Activated CD8-positive, alpha-beta memory T cell treated with anti-CD3 and anti-CD28 coated beads, Interleukin-2, amount 10 ng/mL, durations not matched to agents 7 days and 5 days (primary cell): ENCODE measurements at places on chromosomes 11 and 22. TPM values are rescaled to one million over a fixed set of nuclear protein-coding genes. Genes with fewer than 3 reads are reported as not detected.

PDE2A gene
- 0.75 TPM for total RNA-seq

TMEM121B gene
- total RNA-seq: not detected

OR52I2 gene
- total RNA-seq: not detected

NUCB2 gene
- total RNA-seq: 79.4 TPM

RAB39A gene
- total RNA-seq: not detected

C11orf87 gene
- not detected for total RNA-seq

SERHL2 gene
- total RNA-seq: 1.4 TPM

GRIA4 gene
- not detected for total RNA-seq

IFITM10 gene
- total RNA-seq: 0.96 TPM

PGA3 gene
- not detected for total RNA-seq

- H3K27ac ChIP-seq: no peak overlapping the region
- H3K4me3 ChIP-seq: no peak overlapping the region
- H3K36me3 ChIP-seq: no peaks in the 10 kb centered on the region
These were observed 122.2 kb upstream of the SYN3 start for GRCh38 chr22:33180356-33180755.

DNA sequence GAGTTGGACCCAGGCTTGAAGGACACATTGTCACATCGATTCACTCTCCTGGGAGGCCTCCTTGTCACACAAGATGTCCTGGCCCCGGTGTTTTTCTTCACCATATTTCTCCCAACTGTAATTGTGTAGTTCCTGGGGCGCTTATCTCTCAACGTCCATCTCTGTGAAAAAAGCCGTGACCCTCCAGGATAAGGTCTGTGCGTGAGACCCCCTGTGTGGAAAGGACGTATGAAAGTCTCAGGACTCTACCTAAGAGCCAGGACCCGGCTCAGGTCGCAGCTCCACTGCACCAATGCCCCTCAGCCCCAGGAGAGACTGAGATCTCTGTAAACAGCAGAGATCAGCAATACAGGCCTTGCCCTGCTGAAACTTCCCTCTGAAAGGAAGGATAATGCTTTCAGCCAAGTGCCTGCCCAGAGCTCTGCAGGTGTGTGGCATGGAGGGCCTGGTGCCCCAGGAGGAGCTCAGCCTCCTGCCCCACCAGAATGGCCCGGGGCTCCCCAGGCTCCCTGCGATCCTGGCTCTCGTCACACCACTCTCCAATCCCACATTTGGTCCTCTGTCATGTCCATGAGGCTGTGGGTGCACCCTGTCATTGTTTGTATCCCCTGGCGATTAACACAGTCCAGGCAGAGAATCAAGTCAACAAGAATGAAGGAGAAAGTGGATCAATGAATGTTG lies 119.2 kb upstream of the TMEM45B start:
- peaks cover 3% of the 10 kb centered on the region for H3K4me1 ChIP-seq
- no peak overlapping the region for H3K27ac ChIP-seq
- no peaks in the 10 kb centered on the region for H3K36me3 ChIP-seq
- peaks cover 6% of the 10 kb centered on the region for H3K27me3 ChIP-seq
- H3K4me3 ChIP-seq: no peak overlapping the region

DNA sequence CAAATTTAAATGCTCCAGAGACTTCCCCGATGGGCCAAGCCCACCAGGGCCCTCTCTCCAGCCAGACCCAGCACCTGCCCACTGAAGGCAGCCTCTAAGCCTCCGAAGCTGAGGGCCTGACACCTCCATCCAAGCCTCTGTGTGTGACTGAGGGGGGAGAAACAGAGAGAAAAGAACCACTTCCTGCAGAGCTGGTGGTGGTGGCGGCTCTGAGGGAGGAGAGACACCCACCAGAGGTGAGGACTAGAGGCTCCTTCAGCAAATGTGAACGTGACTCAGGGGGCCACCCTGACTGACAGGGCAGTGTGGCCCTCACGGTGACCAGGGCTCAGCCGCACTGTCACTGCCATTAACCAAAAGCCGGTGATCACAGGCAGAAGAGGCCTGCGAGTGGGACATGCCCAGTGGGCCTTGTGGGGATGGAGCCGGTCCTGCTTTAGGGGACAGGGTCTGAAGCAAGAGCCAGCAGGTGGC lies 31.0 kb upstream of the CD5 start:
- no peak overlapping the region for H3K4me3 ChIP-seq
- H3K4me1 ChIP-seq: peaks cover 67% of the 10 kb centered on the region

DNA sequence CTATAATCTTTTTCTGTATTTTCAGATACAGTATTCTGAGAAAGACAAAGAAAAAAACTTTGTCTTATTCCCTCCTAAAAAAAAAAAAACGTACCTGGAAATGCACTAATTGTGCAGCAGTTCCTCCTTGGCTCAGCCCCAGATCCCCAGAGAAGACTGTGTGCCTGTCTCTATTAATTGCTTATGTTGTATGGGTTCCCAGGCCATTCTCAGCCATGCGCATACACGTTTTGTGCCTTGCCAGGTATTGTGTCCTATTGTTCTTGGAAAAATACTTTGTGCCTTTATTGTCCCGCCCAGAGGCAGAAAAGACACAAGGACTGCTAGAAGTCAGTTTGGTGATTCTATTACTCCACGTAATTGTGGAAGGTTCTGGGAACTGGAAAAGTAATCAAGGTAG lies 91.2 kb downstream of the PIWIL4 start:
- no peak overlapping the region for H3K27ac ChIP-seq
- H3K4me1 ChIP-seq: peaks cover 4% of the 10 kb centered on the region
- no peak for DNase-seq
- peaks cover 25% of the 10 kb centered on the region for H3K27me3 ChIP-seq
- no peaks in the 10 kb centered on the region for H3K36me3 ChIP-seq

GRCh38 chr11:2892215-2892966 lies 6.8 kb upstream of the CDKN1C start:
- H3K27me3 ChIP-seq: peaks cover 4% of the 10 kb centered on the region
- H3K4me3 ChIP-seq: peak overlapping the region; percentile 77
- peaks cover 18% of the 10 kb centered on the region for H3K4me1 ChIP-seq

DNA sequence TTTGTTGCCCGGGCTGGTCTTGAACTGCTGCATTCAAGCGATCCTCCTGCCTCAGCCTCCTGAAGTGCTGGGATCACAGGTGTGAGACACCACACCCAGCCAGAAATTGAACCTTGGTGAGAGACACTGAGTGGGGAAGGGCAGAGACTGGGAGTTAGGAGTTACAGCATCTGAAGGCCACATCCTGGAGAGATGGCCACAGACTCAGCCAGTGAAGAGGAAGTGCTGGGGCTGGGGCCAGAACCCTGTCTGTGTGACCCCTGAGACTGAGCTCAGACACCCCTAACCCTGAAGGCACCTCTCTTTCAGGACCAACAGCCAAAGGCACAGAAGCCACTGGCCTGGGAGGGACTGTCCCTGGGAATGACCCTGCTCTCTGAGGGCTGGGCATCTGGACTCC lies 33.8 kb downstream of the TXN2 start:
- H3K4me1 ChIP-seq: peaks cover 52% of the 10 kb centered on the region
- peak; percentile 57 for DNase-seq
- H3K36me3 ChIP-seq: no peaks in the 10 kb centered on the region
- H3K27me3 ChIP-seq: peaks cover 3% of the 10 kb centered on the region

- no peak for DNase-seq
- no peaks in the 10 kb centered on the region for H3K4me1 ChIP-seq
- H3K27ac ChIP-seq: no peak overlapping the region
- no peaks in the 10 kb centered on the region for H3K27me3 ChIP-seq
- no peaks in the 10 kb centered on the region for H3K36me3 ChIP-seq
These were observed 3.9 kb upstream of the DNAJB13 start for GRCh38 chr11:73946798-73947458.

DNA sequence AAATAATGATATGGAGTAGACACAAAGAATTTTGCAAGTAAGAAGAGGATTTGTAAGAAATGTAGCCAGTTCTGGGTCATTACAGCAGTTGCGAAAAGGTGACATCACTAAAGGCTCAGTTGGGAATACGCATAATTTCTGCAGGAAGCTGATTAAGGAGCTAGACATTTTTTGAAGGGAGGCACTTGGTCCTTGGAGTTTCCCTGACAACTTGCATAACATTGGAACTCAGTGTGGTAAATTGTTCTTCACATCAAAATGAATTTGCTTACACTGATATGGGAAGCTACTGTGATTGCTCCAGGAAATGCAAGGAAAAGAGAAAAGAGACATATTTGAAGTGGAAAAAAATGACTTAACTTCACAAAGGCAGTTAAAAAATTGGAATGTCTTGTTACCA lies 626.1 kb downstream of the NELL1 start:
- no peak for DNase-seq
- no peak overlapping the region for H3K4me3 ChIP-seq
- no peaks in the 10 kb centered on the region for H3K4me1 ChIP-seq
- no peak overlapping the region for H3K27ac ChIP-seq
- H3K36me3 ChIP-seq: no peaks in the 10 kb centered on the region

DNA sequence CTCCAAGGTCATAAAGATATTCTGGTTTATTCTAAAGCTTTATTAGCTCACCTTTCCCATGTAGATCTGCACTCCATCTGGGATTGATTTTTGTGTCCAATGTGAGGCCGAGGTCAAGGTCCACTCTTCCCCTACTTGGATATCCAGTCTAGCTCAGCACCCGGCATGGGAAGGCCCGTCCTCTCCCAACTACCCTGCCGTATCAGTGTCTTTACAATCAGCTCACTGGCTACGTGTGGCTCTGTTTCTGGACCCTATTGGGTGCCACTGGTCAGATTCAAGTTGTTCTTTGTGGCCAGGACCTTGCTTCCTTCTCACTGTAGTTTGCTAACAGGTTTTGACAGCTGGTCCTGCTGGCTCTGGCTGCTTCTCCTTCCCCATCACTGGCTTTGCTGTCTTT lies 30.9 kb downstream of the KCNQ1OT1 start:
- peaks cover 4% of the 10 kb centered on the region for H3K4me1 ChIP-seq
- no peak overlapping the region for H3K27ac ChIP-seq
- H3K4me3 ChIP-seq: no peak overlapping the region
- DNase-seq: no peak
- H3K27me3 ChIP-seq: no peaks in the 10 kb centered on the region
- no peaks in the 10 kb centered on the region for H3K36me3 ChIP-seq

GRCh38 chr11:130806746-130807145 lies 109.5 kb downstream of the SNX19 start:
- no peak overlapping the region for H3K27ac ChIP-seq
- DNase-seq: no peak
- peaks cover 13% of the 10 kb centered on the region for H3K27me3 ChIP-seq
- H3K36me3 ChIP-seq: no peaks in the 10 kb centered on the region
- H3K4me1 ChIP-seq: no peaks in the 10 kb centered on the region
- H3K4me3 ChIP-seq: no peak overlapping the region

DNA sequence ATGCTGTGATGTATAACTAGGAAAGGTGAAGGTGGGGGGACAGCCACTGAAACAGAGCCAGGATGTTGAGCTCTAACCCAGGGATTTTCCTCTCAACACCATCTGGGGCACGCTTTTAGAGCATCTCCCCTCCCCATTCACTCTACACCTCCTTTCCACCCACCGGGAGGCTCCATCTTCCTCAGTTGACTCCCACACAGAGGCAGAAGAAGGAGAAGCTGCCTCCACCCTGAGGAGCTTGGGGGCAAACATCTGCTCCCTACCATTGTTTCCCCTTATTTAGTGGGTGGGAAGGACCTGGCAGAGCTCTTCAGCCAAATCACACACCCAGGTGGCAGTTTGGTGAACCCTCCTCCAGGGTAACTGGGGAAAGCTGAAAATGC lies 50.0 kb upstream of the ADA2 start:
- H3K36me3 ChIP-seq: no peaks in the 10 kb centered on the region
- DNase-seq: no peak
- no peaks in the 10 kb centered on the region for H3K27me3 ChIP-seq
- peaks cover 34% of the 10 kb centered on the region for H3K4me1 ChIP-seq

DNA sequence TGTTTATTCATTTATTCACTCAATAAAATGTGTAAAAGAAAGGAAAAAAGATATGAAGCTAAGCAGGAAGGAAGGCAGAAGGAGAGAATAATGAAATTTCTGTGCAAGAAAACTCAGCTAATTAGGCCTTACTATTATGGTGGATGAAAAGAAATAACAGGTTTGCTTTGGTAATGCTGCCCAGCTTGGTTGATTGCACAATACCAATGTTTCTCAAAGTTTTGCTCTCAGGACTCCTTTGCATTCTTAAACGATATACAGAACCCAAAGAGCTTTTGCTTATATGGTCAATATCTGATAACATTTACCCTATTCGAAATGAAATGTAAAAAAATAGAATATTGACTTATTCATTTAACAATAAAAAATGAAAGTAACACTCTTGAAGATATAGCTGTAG lies 7.3 kb upstream of the CTSC start:
- peaks cover 19% of the 10 kb centered on the region for H3K36me3 ChIP-seq
- no peak overlapping the region for H3K4me3 ChIP-seq
- H3K4me1 ChIP-seq: peaks cover 55% of the 10 kb centered on the region
- H3K27ac ChIP-seq: no peak overlapping the region

DNA sequence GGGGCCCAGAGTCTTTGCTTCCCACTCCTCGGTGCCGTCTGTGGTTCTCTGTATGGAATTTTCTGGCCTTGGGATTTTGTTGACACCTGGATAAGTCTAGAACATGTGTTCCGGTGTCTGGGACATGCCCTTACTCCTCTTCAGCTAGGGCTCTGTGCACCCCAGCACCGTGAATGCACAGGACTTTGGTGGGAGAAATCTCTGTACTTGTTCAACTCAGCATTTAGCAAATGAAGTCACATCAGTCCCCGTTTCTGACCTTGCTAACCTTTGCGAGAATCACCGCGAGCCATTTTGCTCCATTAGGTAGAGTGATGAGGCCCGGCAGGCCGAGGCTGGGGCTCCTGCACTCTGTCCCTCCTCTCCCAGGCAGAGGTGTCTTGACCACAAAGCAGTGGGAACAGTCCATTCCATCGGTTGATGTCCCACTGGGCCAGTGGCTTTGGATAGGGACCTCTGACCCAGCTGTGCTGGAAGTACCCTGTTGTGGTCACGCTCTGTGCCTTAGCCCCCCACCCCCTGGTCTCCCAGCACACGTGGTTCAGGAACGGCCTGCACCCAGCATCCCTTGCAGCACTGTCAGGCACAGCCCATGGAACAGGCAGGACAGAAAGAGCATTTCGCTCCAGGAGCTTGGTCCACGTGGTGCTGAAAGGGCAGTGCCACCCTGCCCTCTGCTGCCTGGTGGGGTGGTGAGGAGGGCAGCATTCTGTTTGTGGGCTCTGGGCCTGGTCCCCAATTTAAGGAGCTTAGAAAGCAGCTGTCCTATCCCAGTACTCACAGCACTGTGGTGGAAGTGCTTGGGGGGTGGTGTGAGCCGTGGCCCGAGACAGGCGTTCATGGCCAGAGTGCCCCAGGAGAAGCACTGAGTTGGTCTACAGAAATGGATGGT lies 73.4 kb downstream of the MED15 start:
- H3K4me3 ChIP-seq: no peak overlapping the region
- peak overlapping the region; percentile 28 for H3K27ac ChIP-seq
- H3K4me1 ChIP-seq: peaks cover 6% of the 10 kb centered on the region
- DNase-seq: no peak

GRCh38 chr11:44470854-44471253 lies 94.6 kb upstream of the CD82 start:
- H3K27me3 ChIP-seq: peaks cover 21% of the 10 kb centered on the region
- DNase-seq: no peak
- no peaks in the 10 kb centered on the region for H3K36me3 ChIP-seq

DNA sequence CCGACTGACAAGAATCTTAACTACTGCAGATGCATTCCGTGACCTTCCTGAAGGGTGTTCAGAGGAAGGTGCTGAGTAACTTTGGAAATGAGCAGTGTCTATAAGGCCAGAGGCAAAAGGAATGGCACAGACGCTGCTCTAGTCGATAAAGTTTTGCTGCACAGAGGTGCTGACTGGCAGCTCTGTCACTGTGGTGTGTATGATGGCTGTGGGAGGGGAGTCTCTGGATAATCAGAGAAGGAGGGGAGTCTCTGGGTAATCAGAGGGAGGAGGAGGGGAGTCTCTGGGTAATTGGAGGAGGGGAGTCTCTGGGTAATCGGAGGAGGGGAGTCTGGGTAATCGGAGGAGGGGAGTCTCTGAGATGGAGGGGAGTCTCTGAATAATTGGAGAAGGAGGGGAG lies 18.4 kb downstream of the PTDSS2 start:
- H3K27ac ChIP-seq: no peak overlapping the region
- no peaks in the 10 kb centered on the region for H3K27me3 ChIP-seq
- no peaks in the 10 kb centered on the region for H3K4me1 ChIP-seq
